ENCODE measurements at places on chromosomes 11 and 22.

- no peak for DNase-seq
These were observed at the start of gene BATF2 for GRCh38 chr11:64996710-64997380. Gene BATF2, minus strand, starts transcription at chr11:64996971. Its CDS starts 57 bp downstream, at chr11:64996914.

GRCh38 chr22:24496661-24497060 is 1.5 kb downstream of the UPB1 start:
- no peak for DNase-seq

DNA sequence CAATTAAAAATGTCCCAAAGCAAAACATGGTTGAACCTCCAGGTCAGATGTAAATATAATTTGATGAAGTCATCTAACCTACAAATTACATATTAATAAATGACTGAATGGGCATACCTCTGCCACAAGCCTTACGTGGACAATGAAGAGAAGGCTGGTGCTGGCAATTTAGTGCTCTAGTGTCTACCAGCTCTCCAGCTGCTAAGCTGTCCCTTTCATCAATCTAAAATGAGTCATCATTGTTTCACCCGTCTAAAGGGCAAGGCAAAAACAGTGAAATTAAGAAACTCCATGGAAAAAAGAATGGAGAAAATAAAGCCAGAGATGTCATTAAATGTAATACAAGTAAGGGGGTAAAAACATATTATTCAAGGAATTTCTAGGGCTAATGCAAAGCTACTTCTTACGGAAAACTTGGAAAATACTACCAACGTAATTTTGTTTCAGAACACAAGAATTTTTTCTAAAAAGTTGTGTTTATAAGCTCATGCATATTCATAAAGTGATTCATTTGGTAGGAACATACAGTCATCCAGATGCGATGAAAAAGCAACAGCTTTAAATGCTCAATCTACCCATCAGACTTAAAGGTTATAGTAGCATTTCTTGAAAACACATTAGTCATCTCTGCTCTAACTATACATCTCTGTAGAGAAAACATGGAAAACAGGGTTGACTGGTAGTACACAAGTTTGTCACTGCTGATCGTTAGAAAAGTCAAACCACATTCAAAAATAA is 71.5 kb downstream of the SIK3 start:
- no peak for DNase-seq

DNA sequence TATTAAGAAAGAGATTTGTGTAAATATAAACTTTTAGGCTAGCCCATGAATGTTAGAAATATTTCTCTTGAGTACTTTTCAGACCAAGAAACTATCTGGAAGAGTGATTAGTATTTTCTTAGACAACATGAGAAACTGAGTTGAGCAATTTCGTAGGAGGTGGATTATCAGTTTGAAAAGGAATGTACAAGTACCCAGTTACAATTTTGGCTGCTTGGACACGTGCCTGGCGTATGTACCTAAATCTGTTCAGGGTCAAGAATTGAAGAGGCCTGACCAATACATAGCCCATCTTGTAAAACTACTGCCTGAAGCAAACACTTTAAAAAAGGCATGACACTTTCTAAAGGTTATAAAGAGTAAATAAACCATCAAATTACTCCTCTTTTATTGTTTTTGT is 71.1 kb downstream of the CCDC73 start:
- no peak for DNase-seq

DNA sequence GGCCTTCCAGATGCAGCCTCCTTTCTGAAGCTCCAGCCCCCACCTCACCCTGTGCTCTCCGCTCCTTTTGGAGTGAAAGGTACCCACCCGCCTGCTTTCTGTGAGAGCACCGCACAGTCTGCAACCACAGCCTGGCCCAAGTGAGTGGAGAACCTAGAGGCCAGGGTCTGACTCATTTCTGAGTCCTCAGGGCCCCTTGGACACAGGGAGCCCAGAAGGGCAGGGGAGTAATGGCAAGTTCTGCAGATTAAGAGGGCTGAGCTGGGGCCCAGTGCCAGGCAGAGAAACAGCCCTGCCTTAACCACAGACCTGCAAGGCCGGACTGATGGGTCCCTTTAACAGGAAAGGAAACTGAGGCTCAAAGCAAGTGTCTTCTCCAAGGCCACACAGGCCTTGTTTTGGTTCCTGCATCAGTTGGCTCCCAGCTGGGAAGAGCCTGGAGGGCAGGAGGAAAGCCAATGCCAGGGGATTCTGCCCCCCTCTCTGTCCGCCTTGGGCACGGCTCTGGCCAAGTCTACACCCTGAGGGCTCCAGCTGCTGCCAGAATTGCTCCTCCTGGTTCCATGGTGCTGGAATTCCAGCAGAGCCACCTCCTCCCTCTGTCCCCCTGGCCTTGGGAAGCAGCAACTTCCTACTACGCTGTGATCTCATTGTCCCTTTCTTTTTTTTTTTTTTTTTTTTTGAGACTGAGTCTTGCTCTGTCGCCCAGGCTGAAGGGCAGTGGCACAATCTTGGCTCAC is 55.1 kb downstream of the CYTH4 start:
- no peak for DNase-seq

- DNase-seq: no peak
These were observed 21.4 kb upstream of the EHF start for GRCh38 chr11:34599406-34599945.

Measured in stimulated activated CD4-positive, alpha-beta T cell treated with anti-CD3 and anti-CD28 coated beads, Interleukin-1b, Interleukin-23, amount 100 ng/mL, for 4 hours (primary cell).